IMR-90 (cell line): ENCODE measurements at places on chromosomes 6 and 20. TPM values are rescaled to one million over a fixed set of nuclear protein-coding genes. Genes with fewer than 3 reads are reported as not detected.

DNA sequence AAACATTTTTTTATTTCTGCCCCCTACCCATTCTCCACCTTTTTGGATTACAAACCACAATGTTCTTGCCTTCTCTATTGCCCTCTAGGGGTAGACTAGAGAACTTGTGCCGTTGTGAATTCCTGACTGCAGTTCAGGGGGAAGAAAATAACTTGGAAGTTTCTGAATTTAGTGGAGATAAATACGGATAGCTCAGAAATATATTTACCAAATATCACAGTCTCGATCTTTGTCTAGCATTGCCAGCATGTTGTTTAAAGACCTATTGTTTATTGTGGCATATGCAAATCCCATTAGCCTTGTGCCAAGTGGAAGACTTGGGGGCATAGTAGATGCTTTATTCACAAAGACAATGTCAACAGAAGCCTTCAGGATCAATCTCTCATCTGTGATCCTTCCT is 154.1 kb upstream of the MMS22L start:
- H3K4me3 ChIP-seq: no peak overlapping the region
- no peaks in the 10 kb centered on the region for H3K4me1 ChIP-seq
- no peak overlapping the region for H3K27ac ChIP-seq
- no peaks in the 10 kb centered on the region for H3K27me3 ChIP-seq
- peak; percentile 18 for DNase-seq

GRCh38 chr20:7031222-7031621 is 263.7 kb downstream of the BMP2 start:
- DNase-seq: no peak
- H3K27ac ChIP-seq: no peak overlapping the region
- no peak overlapping the region for H3K4me3 ChIP-seq
- no peaks in the 10 kb centered on the region for H3K27me3 ChIP-seq
- no peaks in the 10 kb centered on the region for H3K4me1 ChIP-seq

Gene CYB5R4
- 4.7 and 6.1 TPM in 2 replicates for total RNA-seq

Gene FOXF2
- total RNA-seq: 2.5 TPM in 2 replicates

Gene IRAK1BP1
- total RNA-seq: 1.9 and 2.2 TPM in 2 replicates

Gene MBOAT1
- 4.7 and 5.6 TPM in 2 replicates for total RNA-seq
